ENCODE measurements at places on chromosomes 7 and 10.

- DNase-seq, result no peak
Measured at GRCh38 chr7:22934023-22934422, 79.9 kb downstream of the HYCC1 start.

DNA sequence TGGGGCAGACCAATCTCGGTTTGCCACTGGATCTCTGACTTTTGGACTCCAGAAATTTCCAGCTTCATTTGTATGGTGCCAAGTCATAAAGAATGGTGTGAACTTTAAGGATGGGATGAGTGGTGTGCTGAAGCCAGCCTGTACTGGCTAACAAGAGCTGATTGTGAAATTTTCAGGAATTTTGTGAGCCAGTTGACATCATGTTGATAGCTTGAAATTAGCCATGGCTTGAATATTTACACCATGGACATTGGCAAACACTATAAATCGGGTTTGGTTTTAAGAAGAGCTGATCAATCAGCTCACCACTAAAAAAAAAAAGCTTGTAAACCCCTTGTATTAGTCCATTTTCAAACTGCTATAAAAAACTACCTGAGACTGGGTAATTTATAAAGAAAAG is 14.1 kb upstream of the MYH16 start:
- DNase-seq, result no peak

- DNase-seq, result no peak
Measured at GRCh38 chr7:126780993-126781392, 471.7 kb downstream of the GRM8 start.

GRCh38 chr10:69406302-69406811 is 10.4 kb downstream of the TACR2 start:
- no peak for DNase-seq

- no peak for DNase-seq
Measured at GRCh38 chr7:113959910-113960309, 41.1 kb upstream of the PPP1R3A start.

- DNase-seq, result no peak
Measured at GRCh38 chr7:88338503-88338902, 31.8 kb upstream of the STEAP4 start.

GRCh38 chr7:7565018-7565680 is 1.5 kb upstream of the MIOS start:
- no peak for DNase-seq

- DNase-seq, result no peak
Measured at GRCh38 chr7:111911166-111911961, 294.8 kb downstream of the DOCK4 start.

GRCh38 chr10:75021379-75022249 is 89.8 kb upstream of the SAMD8 start:
- DNase-seq, result no peak

DNA sequence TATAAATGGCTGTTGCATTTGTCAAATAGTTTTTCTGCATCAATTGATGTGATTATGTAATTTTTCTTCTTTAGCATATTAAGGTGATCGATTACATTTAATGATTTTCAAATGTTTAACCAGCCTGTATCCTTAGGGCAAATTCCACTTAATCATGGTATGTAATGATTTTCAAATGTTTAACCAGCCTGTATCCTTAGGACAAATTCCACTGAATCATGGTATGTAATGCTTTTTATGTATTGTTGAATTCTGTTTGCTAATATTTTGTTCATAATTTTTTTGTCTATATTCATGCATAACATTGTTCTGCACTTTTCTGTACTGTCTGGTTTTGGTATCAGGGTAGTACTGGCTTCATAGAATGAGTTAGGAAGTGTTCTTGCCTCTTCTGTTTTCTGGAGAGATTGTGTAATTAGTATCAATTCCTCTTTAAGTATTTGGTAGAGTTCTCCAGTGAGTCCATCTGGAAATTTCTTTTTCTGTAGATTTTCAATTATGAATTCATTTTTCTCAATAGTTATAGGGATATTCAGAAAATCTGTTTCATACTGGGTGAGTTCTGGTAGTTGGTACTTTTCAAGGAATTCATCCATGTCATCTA is 393.2 kb upstream of the FOXK1 start:
- no peak for DNase-seq

GRCh38 chr10:101960879-101961395 is 95.0 kb downstream of the ARMH3 start:
- DNase-seq, result no peak

GRCh38 chr7:23539494-23539907 is 7.7 kb upstream of the TRA2A start:
- DNase-seq, result no peak

- DNase-seq, result no peak
Measured at GRCh38 chr7:85685901-85686300, 499.0 kb upstream of the SEMA3D start.

DNA sequence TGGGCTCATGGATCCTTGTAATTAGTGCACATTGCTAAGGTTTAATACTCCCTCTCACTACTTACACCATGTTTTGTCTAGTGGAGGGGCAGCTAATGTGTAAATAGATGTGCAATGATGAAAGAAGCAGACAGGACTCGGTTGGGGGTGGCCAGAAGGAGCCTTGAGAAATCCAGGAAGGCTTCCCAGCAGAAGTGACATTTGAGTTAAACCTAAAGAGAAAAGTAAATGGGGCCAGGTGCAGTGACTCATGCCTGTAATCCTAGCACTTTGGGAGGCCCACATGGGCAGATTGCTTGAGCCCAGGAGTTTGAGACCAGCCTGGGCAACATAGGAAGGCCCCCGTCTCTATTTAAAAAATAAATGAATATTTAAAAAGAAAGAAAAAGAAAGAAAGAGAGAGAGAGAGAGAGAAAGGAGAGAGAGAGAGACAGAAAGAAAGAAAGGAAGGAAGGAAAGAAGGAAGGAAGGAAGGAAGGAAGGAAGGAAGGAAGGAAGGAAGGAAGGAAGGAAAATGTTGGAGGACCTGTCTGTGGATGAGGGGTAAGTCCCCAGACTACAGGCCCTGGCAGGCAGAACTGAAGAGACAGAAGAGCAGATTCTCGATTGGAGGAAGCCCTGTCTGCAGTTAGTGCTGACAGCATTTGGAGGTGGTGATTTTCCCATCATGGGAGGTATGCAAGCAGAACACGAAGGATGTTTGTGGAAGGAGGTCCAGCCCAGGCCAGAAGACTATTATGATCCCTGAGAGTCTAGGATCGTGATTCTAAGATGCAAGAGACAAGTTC is 3.6 kb downstream of the ELN start:
- no peak for DNase-seq

DNA sequence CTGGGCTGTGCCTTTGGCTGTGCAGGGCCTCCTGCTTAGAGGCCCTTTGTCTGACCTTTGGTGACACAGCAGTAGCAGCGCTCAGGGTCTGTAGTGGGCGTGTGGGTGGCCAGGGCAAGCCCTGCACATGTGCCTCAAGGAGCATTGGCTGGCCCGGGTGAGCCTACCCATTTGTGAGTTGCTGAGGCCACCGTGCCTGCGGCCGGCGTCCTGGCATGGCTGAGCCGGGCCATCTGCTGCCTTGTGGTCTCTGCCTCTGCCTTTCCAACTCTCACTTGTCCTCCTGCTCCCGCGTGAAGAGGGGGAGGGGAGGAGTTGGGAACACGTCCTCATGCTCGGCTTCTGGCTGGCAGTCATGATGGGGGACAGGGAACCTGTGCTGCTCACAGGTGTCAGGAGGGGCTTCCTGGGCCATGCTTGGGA is 9.2 kb upstream of the ORAI2 start:
- no peak for DNase-seq

GRCh38 chr7:53789741-53790140 is 752.4 kb upstream of the VSTM2A start:
- no peak for DNase-seq

DNA sequence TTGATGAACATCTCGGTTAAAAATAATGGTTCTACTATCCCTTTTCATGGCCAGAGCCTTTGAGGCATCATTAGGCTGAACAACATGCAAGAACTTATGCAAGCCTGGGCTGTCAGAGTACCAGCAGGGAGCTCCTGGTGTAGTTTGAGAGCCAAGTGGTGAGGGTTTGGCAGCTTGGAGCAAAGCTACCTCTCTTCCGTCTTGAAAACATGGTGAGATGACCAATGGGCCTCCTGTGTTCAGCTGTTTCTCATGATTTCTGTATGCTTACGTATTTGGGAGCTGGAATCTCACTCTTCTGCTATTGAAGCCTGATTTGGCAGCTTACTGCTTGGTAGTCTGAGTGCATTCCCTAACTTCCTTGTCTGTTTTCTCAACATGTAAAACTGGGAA is 150.4 kb downstream of the CXCL12 start:
- no peak for DNase-seq

DNA sequence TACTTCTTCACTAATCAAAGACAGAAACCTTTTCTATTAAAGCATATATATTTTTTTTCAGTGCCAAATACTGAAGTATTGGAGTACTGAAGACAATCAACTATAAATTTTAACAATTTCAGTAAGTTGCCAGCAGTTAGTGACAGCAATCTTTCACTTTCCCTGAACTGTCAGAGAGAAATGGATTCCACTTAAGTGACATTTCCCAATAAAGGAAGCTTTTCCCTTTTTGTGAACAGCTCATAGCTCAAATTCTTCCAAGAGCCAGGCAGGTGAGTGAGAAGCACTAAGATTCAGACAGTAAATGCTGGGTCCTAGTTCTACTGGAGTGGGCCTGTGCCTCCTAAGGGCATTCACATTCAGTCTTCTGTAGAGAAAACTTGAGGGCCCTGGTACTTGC is 142.0 kb downstream of the SRPK2 start:
- DNase-seq, result no peak

GRCh38 chr7:122887198-122887597 is 938 bp upstream of the CADPS2 start:
- DNase-seq, result no peak

DNA sequence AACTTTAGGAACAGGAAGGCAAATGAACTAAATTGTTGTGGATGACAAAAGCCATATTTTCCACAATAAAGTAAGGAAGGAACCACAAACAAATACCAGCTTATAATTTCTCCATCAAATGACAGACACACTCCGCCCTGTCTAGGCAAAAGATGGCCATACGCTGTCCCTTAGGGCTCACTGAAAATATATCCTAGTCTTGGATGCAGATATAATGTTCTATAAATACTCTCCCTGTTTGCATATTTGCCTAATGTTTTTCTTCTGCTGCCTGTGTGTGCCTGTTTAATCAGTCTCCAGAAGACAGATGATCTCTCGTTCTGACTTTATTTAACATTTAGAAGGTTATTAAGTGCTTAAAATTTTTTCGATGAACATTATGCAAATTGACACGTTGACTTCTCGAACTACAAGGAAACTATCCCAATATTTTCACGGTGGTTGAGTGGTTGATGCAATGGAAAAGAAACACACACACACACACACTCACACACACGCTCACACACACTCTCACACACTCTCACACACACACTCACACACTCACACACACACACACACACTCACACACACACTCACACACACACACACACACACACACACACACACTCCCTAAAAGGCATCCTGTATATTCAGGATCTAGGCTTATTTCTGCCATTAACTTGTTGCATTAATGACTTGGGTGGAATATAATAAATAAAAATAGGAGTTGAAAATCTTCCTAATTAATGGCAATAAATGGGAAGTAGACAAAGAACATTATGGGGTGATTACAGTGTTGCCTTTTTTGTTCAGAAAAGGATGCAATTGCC is 297.1 kb downstream of the PRPF18 start:
- DNase-seq, result no peak

DNA sequence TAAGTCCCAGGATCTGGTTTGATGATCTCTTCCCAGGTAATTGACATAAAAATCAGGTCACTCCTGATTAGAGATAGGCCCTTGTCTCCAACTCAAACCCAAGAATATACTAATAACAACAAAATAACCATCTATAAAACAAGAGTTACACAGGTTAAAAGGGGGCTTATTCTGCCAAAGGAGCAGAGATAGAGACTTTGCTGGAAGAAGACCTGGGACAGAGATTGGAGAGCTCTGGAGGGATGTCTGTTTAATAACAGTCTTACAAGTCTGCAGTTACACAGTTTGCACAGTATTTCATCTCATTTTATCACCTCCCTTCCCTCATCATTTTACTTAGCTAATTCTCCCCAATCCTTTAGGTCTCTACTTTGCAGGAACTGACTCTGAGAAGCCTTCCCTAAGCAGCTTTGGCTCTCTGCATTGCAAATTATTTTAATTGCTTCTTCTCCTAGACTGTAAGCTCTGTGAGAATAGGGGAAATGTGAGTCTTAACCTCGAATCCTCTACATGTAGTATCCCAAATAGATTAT is 3.7 kb upstream of the ZNF438 start:
- DNase-seq, result no peak

DNA sequence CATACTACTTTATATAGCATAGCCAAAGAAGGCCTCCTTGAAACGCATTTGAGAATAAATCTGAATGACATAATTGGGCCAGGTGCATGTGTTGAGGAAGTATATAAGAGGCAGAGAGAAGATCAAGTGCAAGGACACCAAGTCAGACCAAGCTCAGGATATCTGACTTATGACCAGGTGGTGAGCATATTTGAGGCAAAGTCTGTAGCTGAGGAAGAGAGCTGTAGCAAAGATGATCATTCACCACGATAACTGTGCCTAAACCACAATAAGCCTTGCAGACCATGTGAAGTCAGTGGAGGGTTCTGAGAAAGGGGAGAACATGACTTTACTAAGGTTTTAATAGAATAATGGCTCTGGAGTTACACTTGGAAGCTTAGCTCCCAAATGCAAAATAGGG is 292.3 kb downstream of the SORCS1 start:
- no peak for DNase-seq

DNA sequence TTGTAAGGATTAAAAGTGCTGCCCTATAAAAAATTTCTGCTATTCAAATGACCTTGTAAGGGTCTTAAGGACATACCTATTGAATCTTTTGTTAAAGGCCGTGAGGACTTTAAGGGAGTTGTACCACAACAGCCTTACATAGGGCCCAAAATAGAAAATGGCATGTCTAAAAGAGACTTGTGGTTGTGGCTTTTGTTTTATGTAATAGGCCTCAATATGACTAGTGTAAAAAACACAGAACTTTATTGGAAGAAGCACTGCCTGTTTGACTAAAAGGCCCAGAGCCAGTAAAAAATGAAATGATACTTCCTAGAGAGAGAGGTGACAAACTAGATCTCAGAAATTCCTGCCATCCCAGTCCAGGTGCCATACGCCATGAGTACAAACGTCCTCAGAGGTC is 286.6 kb downstream of the SEMA3D start:
- DNase-seq, result no peak

- no peak for DNase-seq
Measured at GRCh38 chr7:138226745-138227279, 150.6 kb downstream of the AKR1D1 start.

GRCh38 chr7:101913247-101913721 is 95.9 kb downstream of the CUX1 start:
- DNase-seq, result no peak

GRCh38 chr10:70324339-70324861 is 40.6 kb upstream of the NPFFR1 start:
- no peak for DNase-seq

DNA sequence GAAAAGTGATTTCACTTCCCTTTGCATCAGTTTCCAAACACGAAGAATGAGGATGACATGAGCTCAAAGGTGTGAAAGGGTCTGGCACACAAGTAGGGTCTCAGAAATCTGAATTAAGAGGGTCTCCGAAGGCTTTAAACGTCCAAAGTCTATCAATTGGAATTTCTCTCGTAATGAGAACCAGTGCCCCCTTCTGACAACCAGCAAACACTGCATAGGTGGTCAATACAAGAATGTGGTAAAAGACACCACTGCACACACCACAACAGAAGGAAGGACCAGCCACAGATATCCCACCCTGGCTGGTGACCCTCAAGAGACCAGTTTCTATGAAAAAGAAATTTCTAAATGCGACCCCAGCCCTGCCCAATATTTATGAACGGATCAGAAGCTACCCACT is 78.1 kb downstream of the CALN1 start:
- no peak for DNase-seq

GRCh38 chr7:151824373-151824933 is 52.5 kb downstream of the PRKAG2 start:
- DNase-seq, result no peak

Measured in stimulated activated CD4-positive, alpha-beta T cell treated with anti-CD3 and anti-CD28 coated beads, TNF-alpha, amount 100 ng/mL, for 4 hours (primary cell).